Renal pelvis (tissue), 12 donors: ENCODE measurements at places on chromosomes 12 and 14.
A peak's percentile ranks its signal among the peaks of the same experiment; 100 is the strongest.

- DNase-seq = no peak
These were observed 124.1 kb downstream of the ARMH4 start for GRCh38 chr14:58027904-58028303.

- no peak for DNase-seq
These were observed 449 bp upstream of the GLT8D2 start for GRCh38 chr12:104050436-104050835.

DNA sequence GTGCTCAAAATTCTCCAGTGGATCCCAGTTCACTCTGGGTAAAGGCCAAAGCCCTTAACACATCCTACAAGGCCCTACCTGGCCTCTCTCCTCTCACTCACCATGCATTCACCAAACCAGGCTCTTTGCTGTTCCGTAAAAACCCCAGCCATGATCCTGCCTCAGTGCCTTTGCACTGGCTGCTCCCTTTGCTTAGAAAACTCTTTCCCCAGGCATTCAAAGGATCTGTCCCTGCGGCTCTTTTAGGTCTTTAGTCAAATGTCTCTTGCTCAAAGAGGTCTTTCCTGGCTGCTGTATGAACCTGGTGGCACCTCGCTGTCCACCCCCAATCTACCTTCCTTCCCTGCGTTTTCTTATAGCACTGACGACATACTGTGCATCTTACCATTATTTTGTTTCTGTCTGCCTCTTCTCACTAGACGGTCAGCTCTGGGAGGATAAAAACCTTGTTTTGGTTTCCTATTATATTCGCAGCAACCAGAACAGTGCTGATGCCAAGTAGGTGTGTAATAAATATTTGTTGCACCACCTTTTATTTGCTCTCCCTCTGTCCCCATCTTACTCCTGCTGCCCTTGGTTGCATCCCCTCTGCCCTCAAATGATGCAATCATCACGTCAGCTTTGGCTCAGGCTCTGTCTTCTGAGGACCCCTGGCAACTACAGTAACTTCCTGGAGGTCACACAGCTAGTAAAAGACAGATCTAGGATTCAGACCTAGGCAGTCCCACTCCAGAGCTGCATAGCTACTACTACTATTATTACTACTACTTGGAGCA is 23.8 kb upstream of the DICER1 start:
- no peak for DNase-seq

GRCh38 chr14:47507861-47508260 is 167.5 kb downstream of the MDGA2 start:
- DNase-seq = no peak

- peak; percentile 76 for DNase-seq
These were observed at the start of gene TMCC3 for GRCh38 chr12:94650143-94651056. TSS of gene TMCC3 (minus strand) at chr12:94650557. CDS start at chr12:94650430, 127 bp downstream.

DNA sequence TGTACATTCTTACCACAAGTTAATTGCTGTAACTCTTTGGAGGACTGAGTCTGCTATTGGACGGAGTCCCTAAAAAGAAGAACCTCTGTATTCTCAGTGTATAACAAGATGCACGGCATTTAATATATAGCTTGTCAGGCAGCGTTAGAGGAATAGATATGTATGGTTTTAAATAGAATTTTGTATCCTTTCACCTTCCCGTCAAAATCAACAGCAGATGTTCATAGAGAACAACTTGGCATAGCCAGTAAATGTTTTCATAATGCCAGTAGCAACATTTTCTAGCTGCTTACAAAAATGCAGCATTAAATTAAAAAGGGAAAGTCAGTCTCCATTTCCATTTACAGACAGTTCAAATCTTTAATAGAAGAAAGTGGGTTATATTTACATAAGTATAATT is 6.8 kb downstream of the SCYL2 start:
- DNase-seq = no peak

GRCh38 chr14:97777622-97778355 is 980.6 kb downstream of the VRK1 start:
- no peak for DNase-seq

DNA sequence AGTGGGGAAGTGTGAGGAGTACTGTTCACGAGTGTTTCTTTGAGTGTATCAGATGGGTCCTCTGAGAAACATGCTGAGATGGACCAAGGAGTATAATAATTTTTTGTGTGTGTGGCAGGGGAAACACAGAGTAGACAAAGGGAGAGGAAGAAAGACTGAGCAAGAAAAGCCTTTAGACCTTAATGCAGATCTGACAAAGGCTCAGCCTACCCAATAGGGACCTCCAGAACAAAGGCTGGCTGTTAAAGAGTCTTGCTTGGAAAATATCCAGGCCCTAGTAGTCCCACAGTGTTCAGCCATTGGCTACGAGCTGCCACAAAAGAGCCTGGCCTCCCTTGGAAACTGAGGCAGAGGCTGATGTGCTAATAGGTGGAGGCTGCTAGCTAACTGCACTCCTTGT is 13.5 kb downstream of the COQ5 start:
- no peak for DNase-seq
